ENCODE measurements at places on chromosomes 6 and 20.

DNA sequence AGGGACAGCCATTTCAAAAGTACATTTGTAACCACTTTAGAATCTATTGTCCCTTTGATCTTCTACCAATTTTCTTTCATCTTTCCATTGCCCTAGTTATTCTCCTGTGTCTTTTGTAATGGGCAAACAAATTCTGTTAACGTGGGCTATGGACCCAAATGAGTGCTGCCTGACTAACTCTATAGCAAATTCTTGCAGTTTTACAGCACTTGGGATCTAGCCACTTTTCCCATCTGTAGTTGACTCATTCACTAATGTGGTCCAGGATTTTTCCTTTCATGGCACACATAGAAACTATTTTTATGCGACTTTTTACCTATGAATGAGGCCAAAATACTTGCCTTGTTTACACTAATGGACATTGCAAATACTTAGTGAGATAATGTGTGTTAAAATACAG is 52.0 kb downstream of the GRIK2 start:
- DNase-seq, result no peak

DNA sequence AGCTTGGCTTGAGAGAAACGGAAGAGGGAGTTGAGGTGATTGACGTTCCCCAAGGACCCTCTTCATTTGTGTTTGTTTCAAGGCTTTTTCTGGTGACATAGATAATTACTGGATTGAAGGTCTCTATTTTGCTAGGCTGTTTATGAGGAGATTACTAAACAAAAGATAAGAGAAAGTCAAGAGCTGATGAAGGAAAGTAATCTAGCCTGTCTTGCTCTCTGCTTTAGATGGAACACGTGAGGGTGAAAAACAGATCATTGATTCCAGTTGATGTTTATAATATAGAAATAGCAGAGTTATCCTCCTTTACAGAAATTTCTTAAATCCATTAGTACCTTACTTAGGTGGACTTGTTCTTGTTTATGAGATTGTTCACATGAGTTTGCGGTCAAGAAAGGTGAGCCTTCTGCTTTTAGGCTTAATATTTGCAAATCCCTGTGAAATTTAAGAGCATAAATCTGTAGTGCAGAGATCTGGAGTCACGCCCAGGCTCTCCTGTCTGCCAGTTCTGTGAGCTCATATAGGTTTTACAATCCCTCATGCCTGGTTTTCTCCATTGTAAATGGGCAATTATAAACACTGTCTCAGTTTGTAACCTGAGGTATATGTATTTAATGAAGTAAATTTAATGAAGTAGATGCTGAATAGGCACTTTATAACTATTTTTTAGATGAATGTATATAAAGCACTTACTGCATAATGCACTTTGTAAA is 272.8 kb downstream of the NKAIN2 start:
- DNase-seq, result no peak

- no peak for DNase-seq
These were observed 145.3 kb upstream of the TCF21 start for GRCh38 chr6:133743621-133744020.

DNA sequence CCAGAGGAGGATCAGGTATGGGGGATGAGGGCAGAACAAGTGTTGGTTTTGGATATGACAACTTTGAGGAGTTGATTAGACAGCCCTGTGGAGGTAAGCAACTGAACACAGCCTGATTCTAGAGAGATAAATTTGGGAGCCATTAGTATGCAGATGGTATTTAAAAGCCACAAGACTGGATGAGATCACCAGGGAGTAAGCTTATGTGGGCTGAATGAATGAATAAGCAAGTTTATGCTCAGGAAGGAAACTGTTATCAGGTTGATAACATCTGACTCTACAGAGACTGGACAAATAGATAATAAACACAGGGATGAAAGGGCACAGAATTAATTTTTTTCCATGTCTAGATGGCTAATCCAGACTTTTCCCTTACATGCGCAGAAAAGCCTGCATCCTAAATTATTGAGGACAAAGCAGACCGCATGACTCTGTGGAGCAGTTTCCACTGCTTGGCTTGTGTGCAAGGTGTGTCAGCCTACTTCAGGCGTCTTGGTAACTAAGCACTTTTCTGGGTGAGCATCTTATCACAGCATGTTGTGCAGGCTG is 150.6 kb downstream of the GJA10 start:
- no peak for DNase-seq

- no peak for DNase-seq
These were observed 165.2 kb downstream of the BCAS1 start for GRCh38 chr20:53905019-53905819.
